ENCODE measurements at places on chromosomes 5 and 9.

DNA sequence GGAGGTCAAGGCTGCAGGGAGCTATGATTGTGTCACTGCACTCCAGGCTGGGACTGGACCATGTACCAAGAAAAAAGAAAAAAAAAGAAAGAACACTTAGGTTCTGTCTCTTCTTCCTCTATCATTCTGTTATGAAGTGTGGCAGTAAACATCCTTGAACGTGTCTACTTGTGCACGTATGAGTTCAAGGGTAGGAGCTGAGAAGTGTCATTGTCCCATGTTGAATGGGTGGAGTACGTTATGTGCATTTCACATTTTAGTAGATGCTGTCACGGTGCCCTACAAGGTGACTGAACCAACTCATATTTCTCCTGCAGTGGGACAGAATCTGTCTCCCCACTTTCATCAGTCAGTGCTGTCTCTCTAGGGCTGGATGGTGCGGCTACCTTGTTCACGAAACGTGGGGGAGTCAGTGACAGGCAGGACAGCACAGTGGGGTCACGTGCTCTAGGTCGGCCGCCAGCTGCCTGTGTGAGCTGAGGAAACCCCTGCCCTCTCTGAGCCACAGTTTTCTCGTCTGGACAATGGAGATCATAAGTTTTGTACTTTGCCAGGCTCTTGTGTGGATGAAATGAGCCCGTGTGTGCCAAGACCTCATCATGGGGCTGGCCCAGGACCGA lies 47.2 kb downstream of the GTF3C4 start:
- no peak for DNase-seq

- peak; percentile 64 for DNase-seq
These were observed 15.4 kb upstream of the UBAP1 start for GRCh38 chr9:34163434-34163833.

DNA sequence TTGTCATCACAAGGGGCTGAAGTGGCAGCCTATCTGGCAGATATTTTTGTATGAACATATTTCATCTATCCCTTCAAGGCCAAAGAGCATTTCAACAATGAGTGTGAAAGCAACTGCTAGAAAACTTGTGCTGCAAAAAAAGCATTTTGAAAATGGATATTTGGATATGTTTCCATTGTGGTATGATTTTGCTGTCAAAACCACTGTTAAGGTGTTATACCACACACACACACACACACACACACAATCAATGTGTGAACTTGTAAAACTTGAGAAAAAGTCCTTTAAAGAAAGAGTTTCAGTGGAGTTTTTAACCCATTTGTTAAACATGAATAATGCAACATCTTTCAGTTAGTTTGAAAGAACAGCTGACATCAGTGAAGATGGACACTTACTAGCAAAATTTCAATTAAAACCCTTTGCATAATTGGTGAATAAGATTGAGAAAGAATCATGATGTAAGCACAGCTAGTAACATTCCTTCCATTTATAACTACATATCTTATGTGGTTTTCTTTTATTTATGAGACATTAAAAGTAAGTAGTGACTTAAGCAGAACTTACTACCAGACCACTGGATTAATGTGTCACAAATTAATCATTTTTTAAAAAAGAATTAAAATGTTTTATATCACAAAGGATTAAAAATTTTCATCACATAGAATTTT lies 182.6 kb upstream of the GNA14 start:
- DNase-seq, result no peak

GRCh38 chr5:68644971-68645370 lies 429.4 kb downstream of the PIK3R1 start:
- DNase-seq, result no peak

- no peak for DNase-seq
These were observed 273.1 kb upstream of the IRX2 start for GRCh38 chr5:3024554-3024953.

GRCh38 chr9:127873886-127874285 lies 3.6 kb downstream of the AK1 start:
- DNase-seq, result no peak

DNA sequence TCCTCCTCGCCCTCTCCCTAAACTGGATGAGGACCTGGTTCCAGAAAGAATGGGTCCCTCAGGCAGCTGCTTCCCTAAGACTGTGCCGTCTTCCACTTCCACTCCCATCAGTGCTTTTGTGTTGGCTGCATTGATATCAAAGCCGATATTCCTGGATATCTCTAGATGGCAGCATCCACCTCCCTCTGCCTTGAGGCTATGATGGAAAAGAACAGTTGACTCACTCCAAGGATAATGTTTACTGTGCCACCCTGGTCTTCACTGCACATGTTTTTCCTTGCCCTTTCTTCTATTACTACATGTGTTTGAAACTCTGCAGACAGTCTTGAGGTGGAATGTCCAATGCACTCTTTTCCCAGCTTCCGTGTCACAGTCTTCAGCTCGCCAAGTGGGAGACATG lies 211.6 kb downstream of the MAST4 start:
- peak; percentile 38 for DNase-seq

DNA sequence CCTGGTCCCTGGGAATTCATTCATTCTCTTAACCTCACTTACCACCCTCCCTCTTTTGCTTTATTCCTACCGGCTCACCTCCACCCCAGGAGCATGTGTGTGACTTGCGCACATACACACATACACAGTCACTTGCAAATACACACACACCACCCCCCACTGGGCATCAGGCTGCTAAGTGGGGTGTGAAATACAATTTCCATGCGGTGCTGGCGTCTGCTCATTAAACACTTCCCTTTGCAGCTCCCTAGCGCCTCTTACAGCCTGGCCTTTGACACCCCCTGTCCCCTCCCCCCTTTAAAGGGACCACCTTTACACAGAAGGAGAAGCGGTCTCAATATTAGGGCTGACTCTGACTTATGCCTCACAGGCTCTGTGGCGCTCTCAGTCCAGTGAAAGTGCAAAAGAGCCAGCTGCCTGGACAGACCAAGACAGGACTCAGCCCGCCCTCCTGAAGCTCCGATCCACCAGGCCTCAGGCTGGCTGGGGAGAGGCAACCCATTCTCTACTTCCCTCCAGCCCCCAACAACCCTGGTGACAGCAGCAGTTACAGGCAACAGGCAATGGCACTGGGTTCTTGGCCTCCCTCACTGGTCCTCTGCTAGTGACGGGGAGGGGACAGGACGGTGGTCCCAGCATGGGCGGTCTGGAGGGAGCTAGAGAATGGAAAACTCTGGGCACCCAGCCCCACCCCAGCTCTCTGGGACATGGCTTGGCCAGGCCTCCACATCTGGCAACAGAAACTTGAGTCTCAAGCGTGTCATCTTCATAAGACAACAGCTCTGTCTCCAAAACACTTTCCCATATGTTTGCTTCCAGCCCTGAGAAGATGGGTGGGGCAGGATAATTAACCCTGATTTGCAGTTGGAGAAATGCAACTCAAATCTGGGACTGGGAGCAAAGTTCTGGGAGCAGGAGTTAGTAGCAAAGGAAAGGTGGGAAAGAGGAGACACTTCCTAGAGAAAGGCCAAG lies 12.0 kb downstream of the ENHO start:
- no peak for DNase-seq
